Naive thymus-derived CD8-positive, alpha-beta T cell (primary cell): ENCODE measurements at places on chromosomes 2 and 18.

DNA sequence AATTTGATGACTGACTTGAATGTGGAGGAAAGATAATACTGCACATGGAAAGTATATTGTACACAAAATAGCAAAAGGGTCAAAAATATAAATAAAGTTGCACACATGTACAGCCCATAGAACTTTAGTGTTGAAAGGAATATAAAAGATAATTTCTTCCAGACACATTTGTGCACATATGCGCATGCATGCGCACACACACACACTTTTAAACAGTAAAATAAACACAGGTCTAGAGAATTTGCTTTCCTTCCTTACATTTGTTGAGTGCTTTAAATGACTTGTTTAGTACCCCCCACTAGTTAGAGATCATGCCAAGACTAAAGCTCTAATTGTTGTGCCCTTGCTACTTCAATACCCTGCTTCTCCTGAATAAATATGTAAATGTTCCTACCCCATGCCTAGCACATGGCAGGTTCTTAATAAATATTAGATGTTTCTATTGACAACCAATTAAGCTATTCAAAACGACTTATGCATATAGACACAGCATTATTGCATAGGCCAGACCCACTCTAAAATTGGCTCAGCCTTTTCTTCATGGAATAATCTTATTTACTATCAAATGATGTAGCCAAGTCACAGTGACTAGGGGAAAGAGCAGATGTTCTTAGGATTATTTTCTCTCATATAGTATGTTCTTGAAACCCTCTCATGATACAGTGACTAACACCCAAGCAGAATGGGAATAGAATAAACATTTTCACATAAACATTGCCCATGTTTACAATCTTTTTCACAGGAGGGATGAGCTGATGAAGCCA, 165.5 kb upstream of the ACVR2A start:
- no peak for DNase-seq

- DNase-seq = no peak
Measured at GRCh38 chr2:240343548-240343947, 91.9 kb upstream of the GPC1 start.

DNA sequence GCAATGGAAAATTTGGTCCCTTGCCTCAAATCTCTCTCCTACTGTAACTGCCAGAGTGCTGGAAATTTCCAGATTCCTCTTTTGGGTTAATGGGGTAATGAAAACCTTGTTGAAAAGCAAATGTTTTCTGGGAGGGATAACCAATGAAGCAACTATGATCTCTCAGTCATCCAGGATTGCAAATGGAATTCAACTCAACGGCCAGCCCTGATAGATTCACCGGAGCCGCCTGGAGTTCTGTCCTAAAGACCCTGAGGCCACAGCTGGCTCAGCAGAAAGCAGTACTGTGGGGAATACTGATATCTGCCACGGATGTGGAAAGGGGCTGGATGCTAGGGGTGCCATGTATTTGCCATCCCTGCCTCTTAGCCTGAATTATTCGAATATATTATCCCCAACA, 167.8 kb downstream of the NRP2 start:
- no peak for DNase-seq

DNA sequence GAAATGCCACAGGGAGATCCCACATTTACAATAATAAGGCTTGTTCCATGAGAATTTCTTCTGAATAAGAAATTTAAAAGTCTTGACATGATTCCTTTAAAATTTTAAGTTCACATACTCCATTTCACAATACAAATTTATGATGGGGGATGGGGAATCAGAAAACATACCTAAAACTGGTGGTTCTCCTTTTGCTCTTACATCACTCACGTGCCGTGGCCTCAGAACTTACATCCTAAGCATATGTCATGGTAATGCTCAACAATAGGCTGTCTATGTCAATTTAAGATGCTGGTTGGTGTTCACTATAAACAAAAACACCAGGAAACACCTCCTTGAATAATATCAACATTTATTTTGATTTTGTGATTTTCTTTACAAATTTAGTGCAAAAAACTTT, 12.8 kb downstream of the UPP2 start:
- no peak for DNase-seq

DNA sequence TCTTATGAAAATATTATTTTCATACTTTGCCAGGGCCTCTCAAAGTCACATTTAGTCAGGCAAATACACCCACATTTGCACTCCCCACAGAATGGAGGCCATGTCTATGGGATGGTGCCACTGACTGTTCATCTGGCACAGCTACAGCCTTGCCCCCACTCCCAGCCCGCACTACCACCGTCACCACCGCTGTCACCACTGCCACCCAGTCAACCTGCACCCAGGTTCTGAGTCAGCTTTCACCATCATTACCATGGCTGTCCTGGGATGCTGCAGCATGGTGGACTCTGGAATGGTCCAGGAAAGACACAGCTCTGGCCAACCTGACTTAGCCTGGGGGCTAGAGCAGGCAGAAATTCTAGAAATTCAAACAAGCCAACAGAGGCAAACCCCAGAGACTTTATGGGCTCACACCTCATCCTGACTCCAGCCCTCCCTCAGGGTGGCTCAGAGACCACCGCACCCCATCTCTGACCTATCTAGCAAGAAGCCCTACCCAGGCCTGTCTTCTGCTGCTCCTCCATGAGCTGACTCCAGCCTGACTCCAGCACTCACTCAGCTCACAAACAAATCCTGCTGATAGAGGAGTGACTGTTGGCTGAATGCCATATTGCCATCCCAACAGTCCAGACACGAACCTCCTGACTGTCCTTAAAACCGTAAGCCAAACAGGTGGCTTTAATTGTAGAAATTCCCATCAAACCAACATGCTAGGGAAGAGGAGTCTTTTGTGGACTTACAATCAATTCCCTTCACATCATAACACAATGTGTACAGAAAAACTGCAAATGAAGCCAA, 28.0 kb downstream of the DNER start:
- no peak for DNase-seq

- no peak for DNase-seq
Measured at GRCh38 chr2:128108166-128108565, 17.2 kb downstream of the UGGT1 start.

DNA sequence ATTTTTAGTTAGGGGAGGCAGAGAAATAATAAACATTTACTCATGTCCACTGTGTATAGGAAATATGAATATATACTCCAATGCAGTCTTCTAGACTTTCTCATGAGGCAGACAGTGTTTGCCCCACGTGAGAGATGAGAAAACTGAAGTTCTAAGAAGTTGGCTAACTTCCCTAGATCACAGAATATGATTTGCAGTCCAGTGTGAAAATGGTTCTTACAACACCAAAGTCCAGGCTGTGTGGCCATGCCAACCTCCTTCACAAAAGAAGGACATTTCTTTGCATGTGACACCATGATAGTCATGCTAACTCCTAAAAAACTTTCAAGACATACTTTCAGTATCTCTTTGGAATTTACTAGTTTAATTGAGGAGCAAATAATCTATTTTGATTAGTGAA, 143.7 kb downstream of the IRS1 start:
- DNase-seq = no peak

DNA sequence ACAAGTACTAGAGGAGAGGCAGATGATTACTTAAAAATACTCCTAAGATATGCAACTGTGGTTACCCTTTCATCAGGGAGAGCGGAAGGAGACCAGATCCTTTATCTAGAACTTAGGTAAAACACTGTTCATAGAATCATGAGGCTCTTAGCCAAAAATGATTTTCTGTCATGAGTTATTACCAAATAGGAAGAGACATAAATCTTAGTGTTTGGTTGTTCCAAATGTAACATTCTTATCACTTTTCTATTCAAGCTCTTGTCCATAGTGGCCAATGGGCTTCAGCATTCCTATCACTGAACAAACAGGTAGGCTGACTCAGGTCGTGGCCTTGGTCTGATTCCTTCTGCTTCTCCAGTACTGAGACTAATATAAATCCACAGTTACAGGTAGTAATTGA, 38.5 kb downstream of the RPRD1A start:
- DNase-seq = no peak

DNA sequence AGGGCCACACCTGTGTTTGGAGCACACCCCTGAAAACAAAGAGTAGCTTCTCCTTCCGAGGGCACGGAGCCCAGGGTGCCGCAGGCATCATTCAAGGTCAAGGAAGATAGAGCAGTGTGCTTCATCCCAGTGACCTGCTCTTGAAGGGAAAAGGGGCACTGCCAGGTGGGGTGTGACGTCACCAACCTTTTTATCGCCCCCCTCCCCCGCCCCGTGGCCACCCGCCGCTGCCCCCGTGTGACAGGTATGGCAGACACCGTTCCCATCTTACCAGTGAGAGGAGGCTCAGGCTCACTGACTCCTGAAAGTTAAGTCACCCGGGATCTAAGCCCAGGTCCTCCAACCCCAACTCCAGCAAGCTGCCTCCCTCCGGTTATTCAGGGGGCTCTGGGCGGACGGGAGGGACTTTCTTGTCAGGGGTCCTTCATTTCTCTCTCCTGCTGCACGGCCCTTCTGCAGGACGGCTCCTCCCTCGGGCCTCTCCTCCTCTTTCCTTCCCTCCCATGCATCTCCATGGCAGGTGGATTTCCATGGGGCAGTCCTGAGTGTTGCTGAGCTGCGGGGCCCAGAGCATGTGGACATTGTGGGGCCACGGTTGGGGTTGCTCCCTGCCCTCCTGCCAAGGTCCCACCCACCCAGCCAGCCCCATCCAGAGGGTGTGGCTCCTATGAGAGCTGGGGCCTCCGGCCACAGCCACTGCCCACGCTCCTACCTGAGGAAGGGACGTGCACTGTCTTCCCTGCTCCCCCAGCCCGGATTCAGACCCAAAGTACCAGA, 114.1 kb upstream of the HDAC4 start:
- DNase-seq = peak; percentile 41

DNA sequence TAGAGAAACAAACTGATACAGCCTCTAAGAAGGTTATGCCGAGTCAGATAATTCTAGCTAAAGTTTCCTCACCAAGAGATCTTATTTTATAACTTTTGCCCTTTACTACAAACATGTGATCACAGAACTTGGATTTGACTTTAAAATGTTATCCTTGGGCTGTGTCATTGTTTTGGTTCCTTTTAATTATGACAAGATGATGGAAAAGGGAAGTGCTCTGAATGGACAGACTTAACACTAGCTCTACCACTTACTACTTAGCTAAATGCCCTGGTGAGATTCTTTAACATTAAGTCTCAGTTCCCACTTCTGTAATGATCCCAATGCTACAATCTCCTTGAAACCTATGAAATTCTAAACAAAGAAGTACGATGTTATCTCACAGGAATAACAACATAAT, 69.9 kb downstream of the RTTN start:
- no peak for DNase-seq

GRCh38 chr2:144324446-144325045, 195.4 kb downstream of the ZEB2 start:
- DNase-seq = no peak

DNA sequence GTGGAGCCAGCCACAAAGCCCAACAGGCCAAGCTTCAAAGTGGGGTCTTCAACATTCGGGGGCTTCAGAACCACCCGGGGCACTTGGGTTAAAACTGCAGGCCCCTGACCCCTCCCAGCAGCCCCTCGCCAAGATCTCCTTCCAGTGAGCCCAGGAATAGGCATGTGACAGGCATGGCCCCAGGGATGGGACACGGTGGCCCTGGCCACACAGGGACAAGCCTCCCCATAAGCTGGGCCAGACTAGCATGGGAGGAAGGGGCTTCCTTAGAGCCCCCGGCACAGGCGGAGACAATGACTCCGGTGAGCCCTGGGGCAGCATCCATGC, 52.4 kb downstream of the BIN1 start:
- DNase-seq = no peak

- DNase-seq = no peak
Measured at GRCh38 chr2:139790807-139791752, 1010.9 kb upstream of the NXPH2 start.

DNA sequence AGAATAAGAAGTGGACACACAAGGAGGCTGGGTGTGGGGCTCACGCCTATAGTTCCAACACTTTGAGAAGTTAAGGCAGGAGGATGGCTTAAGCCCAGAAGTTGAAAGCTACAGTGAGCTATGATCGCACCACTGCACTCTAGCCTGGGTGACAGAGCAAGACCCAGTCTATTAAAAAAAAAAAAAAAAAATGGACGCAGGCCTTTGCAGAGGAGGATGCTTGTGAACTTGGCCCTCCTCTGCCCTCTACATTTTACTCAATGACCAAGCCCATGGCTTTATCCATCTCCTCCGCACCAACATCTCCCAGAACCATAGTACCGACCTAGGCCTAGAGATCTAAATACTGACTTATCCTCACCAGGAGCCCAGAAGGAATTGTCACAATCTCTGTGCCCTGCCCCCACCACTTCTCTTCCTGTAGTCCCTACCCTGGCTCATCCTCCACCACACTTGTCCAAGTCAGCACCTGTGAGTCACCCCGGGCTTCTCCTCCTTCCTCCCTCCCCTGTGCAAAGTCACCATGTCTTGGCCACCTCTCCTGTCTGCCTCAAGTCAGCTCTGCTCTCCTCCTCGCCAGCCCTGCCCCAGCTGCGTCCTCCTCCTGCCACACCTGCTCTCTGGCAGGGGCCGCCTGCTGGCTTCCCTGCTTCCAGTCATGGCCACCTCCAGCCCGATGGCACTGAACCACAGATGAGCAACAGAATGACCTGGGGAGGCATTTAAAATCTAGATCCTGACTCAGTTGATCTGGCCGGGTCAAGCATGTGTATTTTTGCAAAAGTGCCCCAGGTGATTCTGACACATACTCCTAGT, 35.8 kb upstream of the ASPRV1 start:
- no peak for DNase-seq

DNA sequence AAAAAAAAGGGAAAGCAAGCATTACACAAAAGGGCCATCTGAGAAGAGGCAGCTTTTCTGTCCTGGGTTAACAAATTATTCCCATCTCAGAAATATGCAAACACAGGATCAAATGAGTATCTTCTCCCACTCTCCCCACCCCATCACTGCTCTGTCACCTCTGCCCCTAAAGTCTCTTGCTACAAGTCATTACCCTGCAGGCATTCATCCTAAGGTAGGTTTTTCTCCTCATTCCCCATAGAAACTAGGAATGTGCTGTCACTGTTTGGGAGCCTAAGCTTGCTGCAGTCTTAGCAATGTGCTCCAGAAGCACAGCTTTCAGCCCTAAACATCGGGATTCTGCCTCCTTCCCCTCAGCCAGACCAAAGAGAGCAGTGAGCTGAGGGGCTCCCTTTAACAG, 3.6 kb downstream of the LRRTM1 start:
- no peak for DNase-seq

GRCh38 chr2:224366267-224366844, 35.6 kb downstream of the FAM124B start:
- no peak for DNase-seq

- DNase-seq = no peak
Measured at GRCh38 chr2:68879296-68879695, 8.1 kb upstream of the BMP10 start.

- DNase-seq = no peak
Measured at GRCh38 chr2:236393101-236393500, 128.9 kb upstream of the ASB18 start.
